Prostate gland (tissue), 2 donors: ENCODE measurements at places on chromosomes 12 and 14.

DNA sequence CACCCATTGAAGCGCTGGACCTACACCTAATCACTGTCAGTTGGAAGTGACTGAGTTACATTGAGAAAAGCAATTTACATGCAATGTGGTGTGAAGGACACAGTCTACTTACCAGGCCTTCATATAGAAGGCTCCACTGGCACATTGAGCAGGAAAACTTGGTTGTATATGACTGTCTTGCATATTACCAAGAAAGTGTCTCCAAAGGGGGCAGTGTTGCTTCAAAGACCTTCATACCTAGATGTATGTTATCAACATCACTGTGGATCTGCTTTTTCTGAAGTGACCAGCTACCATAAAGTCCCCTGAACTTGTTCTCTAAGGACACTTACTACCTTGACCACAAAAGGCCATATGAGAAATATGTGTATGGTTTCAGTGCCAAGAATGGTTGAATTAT is 64.1 kb downstream of the NELL2 start:
- no peak overlapping the region for H3K27ac ChIP-seq
- H3K4me1 ChIP-seq: no peaks in the 10 kb centered on the region

DNA sequence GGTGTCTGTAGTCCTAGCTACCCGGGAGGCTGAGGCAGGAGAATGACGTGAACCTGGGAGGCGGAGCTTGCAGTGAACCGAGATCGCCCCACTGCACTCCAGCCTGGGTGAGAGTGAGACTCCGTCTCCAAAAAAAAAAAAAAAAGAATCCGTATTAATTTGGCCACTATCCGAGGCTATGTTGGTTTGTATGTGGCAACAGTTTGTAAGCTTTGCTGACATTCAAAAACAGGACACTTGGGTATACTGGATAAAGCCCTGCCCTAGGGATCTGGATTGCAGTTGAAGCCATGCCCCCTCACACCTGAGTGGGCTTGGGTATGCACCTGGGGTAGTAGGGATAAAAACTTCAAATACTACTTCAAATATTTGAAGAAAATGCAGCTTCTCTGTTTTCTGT is 14.5 kb downstream of the IFNG-AS1 start:
- DNase-seq: no peak
- no peak overlapping the region for H3K4me3 ChIP-seq
- H3K36me3 ChIP-seq: no peaks in the 10 kb centered on the region
- H3K27ac ChIP-seq: no peak overlapping the region

- H3K4me1 ChIP-seq: no peaks in the 10 kb centered on the region
- no peaks in the 10 kb centered on the region for H3K36me3 ChIP-seq
- no peak for DNase-seq
Measured at GRCh38 chr14:81767266-81767995, 233.8 kb upstream of the SEL1L start.

GRCh38 chr14:75230140-75230792 is 48.4 kb upstream of the FOS start:
- no peaks in the 10 kb centered on the region for H3K36me3 ChIP-seq
- no peak overlapping the region for H3K4me3 ChIP-seq
- no peak for DNase-seq
- H3K27me3 ChIP-seq: no peaks in the 10 kb centered on the region
- no peaks in the 10 kb centered on the region for H3K4me1 ChIP-seq
- H3K27ac ChIP-seq: no peak overlapping the region

DNA sequence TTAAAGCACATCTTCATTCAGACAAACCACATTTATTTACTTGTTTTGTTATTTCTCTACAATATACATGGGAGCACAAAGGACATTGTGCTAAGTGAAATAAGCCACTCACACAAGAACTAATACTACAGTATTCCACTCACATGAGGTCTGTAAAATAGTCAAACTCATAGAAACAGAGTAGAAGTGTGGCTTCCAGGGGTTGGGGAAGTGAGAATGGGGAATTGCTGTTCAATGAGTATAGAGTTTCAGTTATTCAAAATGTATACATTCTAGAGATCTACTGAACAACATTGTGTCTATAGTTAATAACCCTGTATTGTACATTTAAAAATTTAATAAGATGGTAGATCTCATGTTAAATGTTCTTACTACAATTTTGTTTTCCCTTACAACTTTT is 88.8 kb downstream of the ATXN7L3B start:
- DNase-seq: no peak
- H3K27ac ChIP-seq: no peak overlapping the region
- H3K4me1 ChIP-seq: peaks cover 3% of the 10 kb centered on the region

- H3K36me3 ChIP-seq: no peaks in the 10 kb centered on the region
- no peak overlapping the region for H3K4me3 ChIP-seq
- no peaks in the 10 kb centered on the region for H3K27me3 ChIP-seq
Measured at GRCh38 chr12:1350055-1350933, 244.1 kb downstream of the FBXL14 start.

DNA sequence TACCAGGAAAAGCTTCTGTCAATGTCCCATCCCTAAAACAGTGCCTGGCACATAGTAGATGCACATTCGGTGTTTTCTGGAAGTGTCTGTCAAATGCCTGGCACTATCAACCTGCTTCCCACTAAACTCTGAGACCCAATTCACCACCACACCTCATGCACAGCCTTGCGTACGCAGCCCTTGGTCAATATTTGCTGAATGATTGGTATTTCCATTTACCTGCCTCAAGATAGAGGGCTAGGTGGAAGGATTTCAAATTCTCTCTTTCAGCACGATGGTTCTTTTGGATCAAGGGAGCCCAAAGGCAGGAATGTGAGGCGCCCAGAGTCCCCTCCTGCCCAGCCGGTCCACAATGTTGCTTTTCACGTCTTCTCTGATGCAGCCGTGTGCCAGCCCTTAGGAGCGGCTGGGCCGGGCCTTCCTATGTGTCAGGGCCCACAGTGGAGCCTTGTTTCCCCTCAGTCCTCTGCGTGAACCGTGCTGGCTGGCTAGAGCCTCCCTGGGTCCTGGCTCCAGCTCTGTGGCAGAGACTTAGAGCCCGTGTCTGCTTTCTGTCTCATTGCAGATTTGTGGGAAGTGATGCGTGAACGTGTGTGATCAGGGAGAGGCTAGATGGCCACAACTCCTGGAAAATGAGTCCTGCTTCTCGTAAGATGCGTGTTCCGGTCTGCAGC is 99.9 kb upstream of the RFLNA start:
- H3K4me3 ChIP-seq: no peak overlapping the region
- H3K4me1 ChIP-seq: no peaks in the 10 kb centered on the region
- H3K36me3 ChIP-seq: no peaks in the 10 kb centered on the region
- no peaks in the 10 kb centered on the region for H3K27me3 ChIP-seq
- DNase-seq: no peak
- H3K27ac ChIP-seq: no peak overlapping the region

DNA sequence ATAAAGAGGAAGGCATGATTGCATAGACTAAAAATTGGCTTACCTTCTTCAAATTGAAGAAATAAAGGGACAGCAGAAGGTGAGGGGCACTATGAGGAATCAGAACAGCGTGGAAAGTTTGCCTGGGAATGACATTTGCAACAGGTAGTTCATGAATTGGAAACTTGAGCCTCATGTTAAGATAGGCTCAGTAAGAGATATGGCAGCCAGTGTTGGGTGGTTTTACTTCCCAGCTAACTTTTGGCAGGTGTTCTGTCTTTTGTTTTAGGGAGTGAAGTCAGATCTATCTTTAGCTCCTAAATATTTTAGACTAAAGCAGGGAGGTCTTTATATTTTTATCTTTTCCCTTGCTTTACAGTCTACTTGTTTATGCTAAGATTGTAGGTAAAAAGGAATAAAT is 122.4 kb downstream of the ANO6 start:
- no peak for DNase-seq
- no peaks in the 10 kb centered on the region for H3K4me1 ChIP-seq
- H3K36me3 ChIP-seq: no peaks in the 10 kb centered on the region
- H3K4me3 ChIP-seq: no peak overlapping the region
- no peaks in the 10 kb centered on the region for H3K27me3 ChIP-seq

DNA sequence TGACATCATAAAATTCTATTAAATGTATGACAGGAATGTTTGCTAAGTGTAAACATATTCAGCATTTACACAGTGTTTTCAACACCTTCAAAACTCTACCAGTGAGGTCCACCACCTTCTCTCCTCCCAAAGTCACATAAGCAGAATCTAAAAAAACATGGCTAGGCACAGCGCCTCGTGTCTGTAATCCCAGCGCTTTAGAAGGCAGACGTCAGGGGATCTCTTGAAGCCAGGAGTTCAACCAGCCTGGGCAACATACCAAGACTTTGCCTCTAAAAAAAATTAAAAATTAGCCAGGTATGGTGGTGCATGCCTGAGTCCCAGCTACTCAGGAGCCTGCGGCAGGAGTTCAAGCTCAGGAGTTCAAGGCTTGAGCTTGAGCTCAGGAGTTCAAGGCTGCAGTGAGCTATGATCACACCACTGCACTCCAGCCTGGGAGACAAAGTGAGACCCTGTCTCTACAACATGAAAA is 30.0 kb downstream of the NUMB start:
- H3K27ac ChIP-seq: no peak overlapping the region
- H3K36me3 ChIP-seq: no peaks in the 10 kb centered on the region
- H3K4me3 ChIP-seq: no peak overlapping the region

GRCh38 chr14:81474148-81474492 is 59.5 kb downstream of the SEL1L start:
- no peak overlapping the region for H3K27ac ChIP-seq
- H3K27me3 ChIP-seq: no peaks in the 10 kb centered on the region
- no peaks in the 10 kb centered on the region for H3K36me3 ChIP-seq
- no peak overlapping the region for H3K4me3 ChIP-seq
- H3K4me1 ChIP-seq: no peaks in the 10 kb centered on the region

DNA sequence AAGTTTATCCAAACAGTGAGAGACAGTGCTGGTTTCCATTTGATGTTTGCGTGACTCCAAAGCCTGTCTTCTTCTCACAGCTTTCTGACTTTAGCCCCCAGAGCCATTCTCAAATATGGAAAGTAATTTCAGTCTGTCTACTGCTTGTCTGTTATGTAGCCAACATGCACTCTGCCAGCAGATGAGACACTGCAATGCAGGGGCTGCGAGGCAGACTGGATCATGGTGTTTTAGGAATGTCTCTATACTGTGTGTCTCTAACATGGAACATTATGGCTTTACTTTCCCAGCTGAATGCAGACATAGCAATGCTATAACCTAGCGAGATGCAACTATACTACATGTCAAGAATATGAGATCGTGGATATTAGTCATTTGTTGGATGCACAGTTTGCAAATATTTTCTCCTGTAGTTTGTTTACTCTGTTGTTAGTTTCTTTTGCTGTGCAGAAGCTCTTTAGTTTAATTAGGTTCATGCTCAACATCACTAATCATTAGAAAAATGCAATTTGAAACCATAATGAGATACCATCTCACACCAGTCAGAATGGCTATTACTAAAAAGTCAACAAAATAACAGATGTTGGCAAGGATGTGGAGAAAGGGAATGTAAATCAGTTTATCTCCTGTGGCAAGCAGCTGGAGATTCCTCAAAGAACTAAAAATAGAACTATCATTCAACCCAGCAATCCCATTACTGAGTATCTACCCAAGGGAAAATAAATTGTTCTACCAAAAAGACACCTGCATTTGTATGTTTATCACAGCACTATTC is 235.8 kb upstream of the TMTC1 start:
- H3K4me3 ChIP-seq: no peak overlapping the region
- no peak for DNase-seq
- H3K36me3 ChIP-seq: no peaks in the 10 kb centered on the region

DNA sequence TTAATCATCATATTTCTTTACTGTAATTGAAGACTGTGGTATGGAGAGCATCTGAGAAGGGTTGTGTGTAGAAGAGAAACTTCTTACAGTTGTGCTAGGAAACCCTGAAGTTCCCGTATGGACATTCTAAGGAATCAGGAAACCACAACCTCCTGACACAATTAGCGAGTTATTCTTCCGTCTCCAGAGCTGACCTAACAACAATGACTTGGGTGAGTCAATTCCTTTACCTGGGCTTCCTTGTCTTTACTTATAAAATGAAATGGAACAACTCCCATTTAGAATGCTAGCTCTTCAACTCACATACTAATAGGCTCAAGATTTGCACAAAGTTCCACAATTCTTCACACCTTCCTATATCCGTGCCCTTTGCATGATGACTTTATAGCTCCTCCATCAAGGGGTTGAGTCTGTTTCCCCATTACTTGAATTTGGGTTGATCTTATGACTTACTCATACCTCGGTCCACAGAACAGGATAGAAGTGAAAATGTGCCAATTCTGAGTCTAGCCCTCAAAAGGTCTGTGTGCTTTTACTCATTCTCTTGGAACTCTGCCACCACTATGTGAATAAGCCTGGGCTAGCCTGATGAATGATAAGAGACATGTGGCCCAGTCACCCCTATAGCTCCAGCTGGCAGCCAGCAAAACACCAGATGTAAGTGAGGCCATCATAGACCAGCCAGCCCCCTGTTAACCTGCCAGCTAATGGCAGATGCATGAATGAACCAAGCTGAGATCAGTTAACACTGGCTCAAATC is 459.4 kb downstream of the ETNK1 start:
- H3K27ac ChIP-seq: no peak overlapping the region
- H3K36me3 ChIP-seq: no peaks in the 10 kb centered on the region
- H3K4me1 ChIP-seq: no peaks in the 10 kb centered on the region
- no peak overlapping the region for H3K4me3 ChIP-seq

- peaks cover 3% of the 10 kb centered on the region for H3K4me1 ChIP-seq
- H3K27me3 ChIP-seq: no peaks in the 10 kb centered on the region
- DNase-seq: no peak
- H3K36me3 ChIP-seq: no peaks in the 10 kb centered on the region
Measured at GRCh38 chr12:12537421-12537820, 25.2 kb downstream of the DUSP16 start.

DNA sequence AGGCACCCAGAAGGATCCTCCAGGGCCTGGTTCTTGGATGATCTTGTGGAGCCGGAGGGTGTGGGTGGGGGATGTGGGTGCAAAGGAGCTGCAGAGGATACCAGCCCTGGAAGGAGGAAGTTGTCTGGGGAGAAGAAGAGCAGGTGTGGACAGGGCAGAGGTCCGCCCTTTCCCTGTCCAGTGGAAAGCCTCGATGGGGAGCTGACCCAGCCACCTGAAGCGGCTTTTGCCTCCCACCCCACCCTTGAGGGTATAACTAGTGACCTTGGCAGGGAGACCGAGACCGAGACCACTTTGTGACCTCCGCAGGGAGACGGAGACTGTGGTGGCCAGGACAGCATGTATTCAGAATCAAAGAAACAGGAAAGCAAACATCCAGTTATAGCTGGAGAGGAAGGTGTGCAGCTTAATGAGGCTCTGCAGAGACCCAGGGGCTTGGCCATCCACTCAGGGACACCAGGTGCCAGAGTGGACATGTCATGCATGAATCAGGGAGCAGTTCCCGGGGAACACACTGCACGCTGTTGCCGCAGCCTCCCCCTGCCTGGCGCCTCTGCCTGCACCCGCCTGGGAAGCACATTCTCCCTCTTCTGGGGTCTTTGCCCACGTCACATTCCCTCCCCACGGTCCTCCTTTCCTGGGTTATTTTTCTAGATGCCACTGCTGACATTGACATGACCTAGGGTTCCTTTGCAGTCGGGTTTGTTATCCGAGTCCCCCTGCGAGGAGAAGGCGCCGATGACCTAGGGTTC is 87.7 kb downstream of the ADGRD1 start:
- H3K27ac ChIP-seq: no peak overlapping the region
- H3K4me1 ChIP-seq: no peaks in the 10 kb centered on the region
- H3K27me3 ChIP-seq: no peaks in the 10 kb centered on the region
- no peak overlapping the region for H3K4me3 ChIP-seq
- H3K36me3 ChIP-seq: no peaks in the 10 kb centered on the region
- no peak for DNase-seq

- no peak for DNase-seq
- no peaks in the 10 kb centered on the region for H3K4me1 ChIP-seq
- no peaks in the 10 kb centered on the region for H3K27me3 ChIP-seq
- H3K4me3 ChIP-seq: no peak overlapping the region
- no peak overlapping the region for H3K27ac ChIP-seq
- no peaks in the 10 kb centered on the region for H3K36me3 ChIP-seq
Measured at GRCh38 chr14:48725051-48725734, 861.0 kb downstream of the RPS29 start.
